Liver (tissue), 10 donors: ENCODE measurements at places on chromosomes 2 and 18.

DNA sequence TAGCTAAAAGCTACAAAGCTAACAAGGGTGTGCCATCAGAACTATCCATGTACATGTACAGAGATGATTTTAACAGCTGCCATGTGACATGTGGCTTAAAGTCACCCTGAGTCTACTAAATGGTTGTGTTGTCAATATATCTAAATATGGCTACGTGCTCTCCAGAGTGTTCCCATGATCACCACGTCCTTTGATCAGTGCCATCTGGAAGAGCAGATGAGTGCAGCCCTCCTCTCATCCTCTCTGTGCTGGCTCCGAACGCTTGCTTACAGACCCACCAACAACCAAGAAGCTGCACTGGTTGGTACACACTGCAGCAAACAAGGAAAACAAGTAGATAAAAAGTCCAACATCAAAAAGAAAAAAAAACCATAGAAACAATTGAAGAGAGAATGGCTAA lies 88.6 kb upstream of the NARS1 start:
- no peak for DNase-seq

- DNase-seq: no peak
Measured at GRCh38 chr18:13796515-13796914, 27.4 kb upstream of the MC5R start.

- no peak for DNase-seq
Measured at GRCh38 chr18:35049111-35050027, 8.2 kb downstream of the MAPRE2 start.

DNA sequence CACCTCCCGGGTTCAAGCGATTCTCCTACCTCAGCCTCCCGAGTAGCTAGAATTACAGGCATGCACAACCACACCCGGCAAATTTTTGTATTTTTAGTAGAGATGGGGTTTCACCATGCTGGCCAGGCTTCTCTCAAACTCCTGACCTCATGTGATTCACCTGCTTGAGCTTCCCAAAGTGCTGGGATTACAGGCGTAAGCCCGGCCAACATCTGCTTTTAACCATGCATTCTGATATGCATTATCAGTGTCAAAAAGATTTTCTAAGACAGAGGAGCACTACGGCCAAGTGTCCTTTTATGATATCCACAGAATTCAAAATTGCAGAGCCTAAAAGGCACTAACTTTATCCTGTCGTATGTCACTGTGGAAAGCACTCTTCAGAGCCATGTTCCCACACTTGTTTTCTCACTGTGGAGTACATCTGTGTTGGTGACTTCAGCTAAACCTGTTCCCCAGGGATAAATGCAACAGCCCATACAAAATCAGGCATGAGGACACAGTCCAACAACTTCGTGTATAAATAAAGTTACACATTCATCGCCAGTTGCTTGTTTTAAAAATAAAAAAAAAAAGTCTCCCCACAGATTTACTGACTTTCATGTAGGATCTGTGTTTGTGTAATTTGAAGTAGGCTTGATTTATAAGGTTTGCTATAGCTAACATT lies 56.4 kb downstream of the STK25 start:
- no peak for DNase-seq

DNA sequence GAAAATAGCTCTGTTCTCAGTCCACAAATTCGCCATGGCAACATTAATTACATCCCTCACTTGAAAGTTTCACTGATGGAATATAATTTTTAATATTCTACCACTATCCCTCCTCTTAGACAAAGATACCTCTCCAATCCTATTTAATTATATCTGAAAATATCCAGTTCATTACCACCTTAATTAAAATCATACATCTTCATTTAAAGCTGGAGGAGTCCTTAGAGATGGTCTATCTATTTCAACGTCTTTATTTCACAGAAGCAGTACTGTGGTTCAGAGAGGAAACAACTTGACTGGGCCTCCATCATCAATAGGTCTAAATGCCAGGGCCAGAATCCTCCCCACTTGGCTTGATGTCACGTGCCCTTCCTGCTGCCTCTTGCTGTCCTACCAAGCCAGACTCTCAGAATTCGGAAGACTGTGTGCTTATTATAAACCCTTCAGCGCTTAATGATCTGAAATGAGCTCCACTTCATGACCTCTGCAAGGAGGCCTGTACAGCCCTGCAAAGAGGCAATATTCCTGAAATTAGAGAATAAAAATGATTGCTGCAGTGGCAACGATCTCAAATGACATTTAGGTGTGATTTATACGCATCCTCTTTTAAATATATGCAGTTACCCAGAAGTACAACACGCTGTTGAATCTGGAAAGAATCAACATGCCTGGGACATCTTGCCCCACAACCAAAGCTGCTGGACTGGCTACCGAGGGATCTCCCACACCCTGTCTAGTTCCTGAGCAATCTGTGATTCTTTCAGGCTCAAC lies 146.3 kb downstream of the TMEM163 start:
- DNase-seq: no peak

- DNase-seq: no peak
Measured at GRCh38 chr2:189302274-189302948, 122.8 kb upstream of the COL5A2 start.

DNA sequence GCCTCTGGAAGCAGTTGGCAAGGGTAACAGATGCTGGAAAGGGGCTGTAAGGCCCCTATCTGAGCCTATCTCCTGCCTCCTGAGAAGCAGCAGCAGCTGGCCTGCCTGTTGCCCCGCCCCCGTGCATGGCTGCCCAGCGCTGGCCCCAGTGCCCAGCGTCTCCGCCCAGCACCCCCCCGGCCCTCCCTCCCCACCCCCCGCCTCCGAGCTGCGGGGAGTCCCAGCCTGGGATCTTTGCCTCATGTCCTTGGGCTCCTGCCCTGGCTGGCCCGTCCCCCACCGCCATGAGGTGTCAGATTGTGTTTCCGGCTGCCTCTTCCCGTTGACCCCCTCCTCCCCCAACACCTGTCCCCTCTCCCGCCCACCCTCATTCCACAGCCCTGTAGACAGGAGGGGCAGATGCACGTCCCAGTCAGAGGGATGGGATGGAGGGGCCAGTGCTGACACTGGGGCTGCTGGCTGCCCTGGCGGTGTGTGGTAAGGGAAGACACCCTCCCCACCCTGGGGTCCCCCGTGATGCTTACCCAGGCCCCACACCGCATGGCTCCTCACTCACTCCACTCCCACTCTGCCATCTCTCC lies at the start of gene CHRND:
TSS of gene CHRND (plus strand) at position 370 of the 581 bp plus-strand sequence. CDS start at position 426, 56 bp downstream.
- no peak for DNase-seq

GRCh38 chr18:22848615-22849014 lies 84.5 kb upstream of the RBBP8 start:
- DNase-seq: no peak

- peak; percentile 36 for DNase-seq
Measured at GRCh38 chr2:149420053-149420963, 89.9 kb downstream of the LYPD6 start.

DNA sequence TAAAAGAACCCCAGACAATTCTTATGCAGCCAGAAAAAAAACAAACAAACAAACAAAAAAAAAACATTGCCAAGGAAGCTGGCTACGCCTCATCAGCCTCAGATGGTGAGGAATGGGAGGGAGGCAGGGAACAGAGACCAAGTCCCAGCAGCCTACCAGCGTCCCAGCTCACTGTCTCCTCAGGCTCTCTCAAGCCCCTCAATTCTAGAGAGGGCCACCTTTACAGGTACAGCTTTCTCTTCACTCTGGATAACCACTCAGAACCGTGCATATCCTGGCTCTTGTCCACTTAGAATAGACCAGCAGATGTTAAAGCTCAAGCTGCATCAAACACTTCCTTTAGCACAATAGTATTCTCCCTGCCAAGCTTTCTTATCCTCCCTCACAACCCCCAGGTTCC lies 263.1 kb upstream of the CHAC2 start:
- DNase-seq: no peak

GRCh38 chr2:69776886-69777785 lies 35.2 kb downstream of the ANXA4 start:
- no peak for DNase-seq

GRCh38 chr2:195648787-195649186 lies 8.2 kb upstream of the SLC39A10 start:
- DNase-seq: no peak

DNA sequence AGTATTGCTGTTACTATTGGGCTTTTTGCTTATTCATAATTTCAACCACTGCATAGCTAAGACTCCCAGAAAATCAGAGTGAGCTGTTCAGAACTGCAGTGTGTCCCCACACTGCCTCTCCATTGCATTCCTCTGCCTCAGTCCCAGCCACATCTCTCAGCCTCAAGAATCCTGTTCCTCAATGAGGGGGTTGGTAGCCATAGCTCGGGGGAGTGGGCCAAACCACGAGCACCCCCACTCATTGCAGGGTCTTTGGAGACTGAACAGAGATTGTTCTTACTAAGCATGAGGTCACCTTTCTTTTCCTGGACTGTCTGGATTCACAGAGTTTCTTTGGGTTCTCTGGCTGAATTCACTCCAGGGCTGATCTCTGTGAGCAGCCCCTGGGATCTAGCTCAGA lies 161.1 kb downstream of the GFPT1 start:
- DNase-seq: no peak

DNA sequence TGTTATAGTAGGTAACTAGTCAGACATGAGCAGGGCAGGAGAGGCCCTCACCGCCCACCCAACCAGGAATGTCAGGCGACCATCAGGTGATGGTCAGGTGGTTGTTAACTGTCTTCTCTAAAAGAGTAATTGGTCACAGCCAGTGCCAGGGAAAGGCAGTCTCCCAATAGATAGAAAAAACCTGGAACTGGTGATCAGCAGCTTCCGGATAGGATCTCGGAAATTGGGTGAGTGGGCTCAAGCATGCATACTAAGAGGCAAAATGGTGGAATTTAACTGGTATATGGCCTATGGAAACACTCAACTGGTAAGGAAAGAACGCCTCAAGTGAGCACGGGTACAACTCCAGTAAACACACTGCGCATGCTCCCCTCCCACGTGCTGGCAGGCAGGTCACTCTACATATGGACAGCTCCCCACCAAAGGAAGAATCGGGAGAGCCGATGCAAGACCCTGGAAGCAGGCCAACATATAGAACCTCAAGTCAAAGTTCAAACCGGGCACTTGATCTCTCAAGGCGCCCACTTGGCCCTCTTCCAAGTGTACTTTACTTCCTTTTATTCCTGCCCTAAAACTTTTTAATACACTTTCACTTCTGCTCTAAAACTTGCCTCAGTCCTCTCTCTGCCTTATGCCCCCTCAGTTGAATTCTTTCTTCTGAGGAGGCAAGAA lies 43.5 kb upstream of the TMEM131 start:
- no peak for DNase-seq

GRCh38 chr2:217669831-217670230 lies 333.0 kb downstream of the TNS1 start:
- DNase-seq: no peak

DNA sequence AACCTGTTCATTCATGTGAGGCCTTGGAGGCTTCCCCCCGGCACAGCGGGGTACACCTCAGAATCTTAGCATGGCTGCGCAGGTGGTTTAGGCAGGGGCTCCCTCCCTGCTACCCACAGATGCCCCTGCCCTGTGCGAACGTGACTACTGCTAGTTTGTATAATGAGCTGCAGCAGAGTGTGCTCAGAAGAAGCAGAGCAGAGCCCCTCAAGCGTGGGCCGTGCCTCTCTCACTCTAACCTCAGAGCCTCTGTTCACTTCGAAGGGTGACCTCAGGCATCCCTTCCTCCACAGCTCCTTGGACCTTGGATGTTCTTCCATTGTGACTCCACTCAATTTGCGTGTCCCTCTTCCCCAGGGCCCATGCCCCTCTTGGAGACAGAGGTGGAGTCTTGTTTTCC lies 161.6 kb downstream of the CTIF start:
- no peak for DNase-seq

DNA sequence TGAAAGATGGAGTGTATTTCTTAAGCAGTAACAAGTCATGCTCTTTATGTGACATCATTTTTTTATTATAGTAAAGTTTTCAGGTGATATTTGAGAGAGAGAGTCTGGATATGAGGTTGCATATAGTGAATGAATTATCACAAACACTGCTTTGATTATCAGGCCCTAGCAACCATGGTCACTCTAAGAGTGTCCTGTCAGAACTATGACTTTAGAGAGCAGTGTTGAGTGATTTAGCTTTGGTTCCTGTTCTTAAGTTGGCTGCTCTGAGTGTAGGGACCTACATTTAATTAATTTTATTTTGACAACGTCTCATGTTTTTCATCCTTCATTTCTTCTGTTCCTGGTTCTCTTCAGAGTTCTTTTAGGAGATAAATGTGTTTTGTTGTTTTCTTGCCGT lies 275.5 kb downstream of the KCNJ3 start:
- DNase-seq: no peak

DNA sequence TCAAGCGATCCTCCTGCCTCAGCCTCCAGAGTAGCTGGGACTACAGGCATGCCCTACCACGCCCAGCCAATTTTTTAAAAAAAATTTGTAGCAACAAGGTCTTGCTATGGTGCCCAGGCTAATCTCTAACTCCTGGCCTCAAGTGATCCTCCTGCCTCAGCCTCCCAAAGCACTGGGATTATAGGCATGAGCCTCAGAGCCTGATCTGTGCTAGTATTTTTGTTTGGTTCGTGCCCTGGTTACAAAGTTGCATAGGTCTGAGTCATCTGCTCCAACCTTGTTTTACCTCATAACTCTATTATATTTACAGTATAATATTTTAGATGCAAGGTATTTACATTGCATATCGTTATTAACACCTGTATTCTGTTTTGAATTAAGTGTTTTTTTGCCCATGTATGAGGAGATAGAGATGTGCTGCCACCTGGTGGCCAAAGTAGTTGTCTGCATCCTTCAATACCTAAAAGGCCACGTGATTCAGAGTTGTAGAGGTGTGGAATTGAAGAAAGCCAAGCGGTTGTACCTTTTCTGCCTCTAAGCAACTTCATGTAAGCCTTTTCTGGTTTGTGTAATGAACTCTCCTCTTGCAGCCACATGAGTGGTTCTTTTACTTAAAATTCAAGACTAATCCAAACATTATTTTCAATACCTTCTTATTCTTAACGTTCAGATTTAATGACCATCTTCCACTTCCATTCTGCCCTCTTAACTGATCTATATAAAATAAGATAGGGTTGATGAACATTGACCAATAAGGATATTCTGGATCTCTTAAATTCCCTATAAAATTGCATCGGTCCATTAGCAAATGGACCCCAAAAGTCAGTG lies 19.9 kb upstream of the CABYR start:
- peak; percentile 73 for DNase-seq

DNA sequence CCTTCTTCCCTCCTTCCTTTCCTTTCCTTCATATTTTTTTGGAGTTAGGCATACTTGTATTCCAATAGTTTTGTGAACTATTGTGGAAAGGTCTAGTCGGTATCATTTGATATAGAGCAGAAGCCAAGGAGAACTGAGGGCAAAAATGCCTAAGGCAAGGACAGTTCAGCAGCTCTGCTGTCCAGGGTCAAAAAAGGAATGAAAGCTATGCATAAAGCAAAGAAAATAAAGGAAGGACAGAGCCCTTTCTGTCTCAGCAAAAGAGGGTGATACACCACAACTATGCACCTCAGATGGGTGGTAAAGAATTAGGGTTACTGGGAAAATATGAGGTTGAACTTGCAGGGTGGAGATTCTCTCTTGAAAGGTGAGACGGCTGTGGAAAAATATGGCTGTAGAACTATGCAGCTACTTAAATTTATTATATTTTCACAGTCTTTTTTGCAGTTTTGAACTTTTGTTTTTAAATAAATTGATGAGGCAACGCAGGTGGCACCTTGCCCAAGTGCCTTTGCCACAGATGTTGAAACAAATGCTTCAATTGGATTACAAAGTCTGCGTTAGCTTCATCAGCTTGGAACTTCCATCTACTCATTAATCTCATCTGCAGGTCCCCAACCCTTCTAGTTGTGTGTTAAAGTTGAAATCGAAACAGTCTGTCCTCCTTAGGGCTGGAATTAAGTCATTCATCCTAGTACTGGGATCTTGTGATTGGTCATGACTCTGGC lies 20.8 kb downstream of the LHCGR start:
- no peak for DNase-seq
